Brain (organoid and tissue), 16 donors: ENCODE measurements at places on chromosomes 3 and 15. TPM values are rescaled to one million over a fixed set of nuclear protein-coding genes. Genes with fewer than 3 reads are reported as not detected.

Gene PTH1R
- 10.9 TPM for polyA plus RNA-seq

Gene CNTN4
- polyA plus RNA-seq = 8.8 TPM

Gene LCTL
- 0.24 TPM for polyA plus RNA-seq

Gene PGBD4
- polyA plus RNA-seq = 0.32 TPM

Gene CACNA2D3
- 3.7 TPM for polyA plus RNA-seq

Gene RGMA
- polyA plus RNA-seq = 57.8 TPM

Gene SLC51B
- polyA plus RNA-seq = 0.51 TPM

Gene GJD2
- polyA plus RNA-seq = 0.20 TPM

Gene RBP2
- not detected for polyA plus RNA-seq

Gene CHAC1
- polyA plus RNA-seq = 16.9 TPM

Gene MUC20
- 0.17 TPM for polyA plus RNA-seq

Gene MST1
- 2.2 TPM for polyA plus RNA-seq

Gene PLSCR5
- polyA plus RNA-seq = not detected

Gene ERC2
- polyA plus RNA-seq = 4.3 TPM

Gene ISL2
- 4.7 TPM for polyA plus RNA-seq

Gene CD86
- 1.2 TPM for polyA plus RNA-seq

Gene BMF
- 22.7 TPM for polyA plus RNA-seq

Gene CCR3
- not detected for polyA plus RNA-seq

Gene OXNAD1
- polyA plus RNA-seq = 3.7 TPM
